ENCODE measurements at places on chromosomes 7 and 10. TPM values are rescaled to one million over a fixed set of nuclear protein-coding genes. Genes with fewer than 3 reads are reported as not detected.

Gene NEUROG3
- not detected for total RNA-seq

Gene PNLIPRP3
- total RNA-seq: not detected

Gene FAM25C
- not detected for total RNA-seq

Gene MOGAT3
- total RNA-seq: not detected

Gene ZNF107
- 1.1 TPM for total RNA-seq

Gene SNCG
- total RNA-seq: 1.2 TPM

Gene PKD2L1
- total RNA-seq: not detected

Gene ST8SIA6
- total RNA-seq: 0.12 TPM

Gene PDE6C
- not detected for total RNA-seq

Gene UBTD1
- 6.8 TPM for total RNA-seq
